ENCODE measurements at places on chromosomes 1 and 21.

DNA sequence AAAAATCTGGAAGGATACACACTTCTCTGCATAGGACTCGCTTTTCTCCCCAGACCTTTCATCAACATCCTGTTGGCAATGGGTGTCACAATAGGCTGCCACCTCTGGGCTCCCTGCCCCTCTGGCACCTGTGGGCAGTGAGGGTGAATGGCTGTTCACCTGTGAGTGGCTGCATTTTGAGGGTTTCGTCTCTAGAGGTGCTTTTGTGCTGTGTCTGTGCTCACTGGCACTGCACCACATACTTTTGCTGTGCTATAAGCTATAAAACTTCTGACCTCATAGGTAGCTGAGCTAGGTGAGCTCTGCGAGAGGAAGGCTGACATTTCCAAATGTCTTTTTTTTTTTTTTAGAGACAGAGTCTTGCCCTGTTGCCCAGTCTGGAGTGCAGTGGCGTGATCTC is 35.9 kb downstream of the SLC30A1 start:
- H3K36me3 ChIP-seq: no peaks in the 10 kb centered on the region
- no peak overlapping the region for H3K27ac ChIP-seq
- H3K4me3 ChIP-seq: no peak overlapping the region
- peaks cover 15% of the 10 kb centered on the region for H3K4me1 ChIP-seq

DNA sequence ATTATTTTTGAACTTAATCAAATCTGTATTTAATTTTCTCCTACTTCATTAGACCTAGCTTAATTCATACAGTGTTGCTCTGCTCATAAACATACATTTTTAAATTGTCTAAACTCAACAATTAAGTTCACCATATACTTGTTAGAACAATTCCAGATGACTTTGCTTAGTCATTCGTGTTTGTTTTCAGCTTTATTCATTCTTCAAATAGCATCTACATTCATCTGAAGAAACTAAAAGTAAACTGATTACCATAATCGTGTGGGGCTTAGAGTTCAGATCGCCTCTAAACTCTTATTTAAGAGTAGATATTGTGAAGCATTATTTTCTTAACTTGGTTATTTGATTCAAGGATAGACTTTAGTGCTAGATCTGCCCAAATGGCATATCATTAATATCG is 34.4 kb downstream of the KLHL20 start:
- DNase-seq: no peak
- no peaks in the 10 kb centered on the region for H3K4me1 ChIP-seq
- peaks cover 11% of the 10 kb centered on the region for H3K36me3 ChIP-seq
- H3K27me3 ChIP-seq: no peaks in the 10 kb centered on the region
- no peak overlapping the region for H3K4me3 ChIP-seq
- H3K27ac ChIP-seq: no peak overlapping the region

DNA sequence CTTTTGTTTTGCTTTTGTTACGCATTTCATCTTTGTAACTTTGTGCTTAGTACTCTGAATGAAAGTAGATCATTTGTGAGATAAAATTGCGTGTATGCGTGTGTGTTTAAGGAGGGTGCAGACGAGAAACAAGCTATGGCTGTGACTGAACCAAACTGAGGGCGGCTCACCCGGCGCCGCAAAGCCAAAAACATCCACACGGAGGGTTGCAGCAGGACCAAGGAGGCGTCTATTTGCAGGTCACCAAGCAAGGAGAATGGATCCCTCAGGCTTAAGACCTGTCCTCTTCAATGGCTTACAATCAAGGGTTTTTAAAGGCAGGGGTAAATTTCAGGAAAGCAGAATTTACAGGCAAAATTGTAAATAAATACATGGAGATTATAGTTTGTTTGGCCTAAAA is 12.8 kb downstream of the GCSAML start:
- no peak overlapping the region for H3K4me3 ChIP-seq
- no peak for DNase-seq
- H3K36me3 ChIP-seq: no peaks in the 10 kb centered on the region

GRCh38 chr1:197178998-197179397 is 32.5 kb upstream of the ASPM start:
- no peak overlapping the region for H3K4me3 ChIP-seq
- DNase-seq: no peak
- no peaks in the 10 kb centered on the region for H3K27me3 ChIP-seq
- peaks cover 16% of the 10 kb centered on the region for H3K36me3 ChIP-seq
- H3K4me1 ChIP-seq: no peaks in the 10 kb centered on the region

- no peak overlapping the region for H3K27ac ChIP-seq
- H3K4me1 ChIP-seq: peaks cover 15% of the 10 kb centered on the region
- no peak overlapping the region for H3K4me3 ChIP-seq
- no peaks in the 10 kb centered on the region for H3K27me3 ChIP-seq
- DNase-seq: no peak
- no peaks in the 10 kb centered on the region for H3K36me3 ChIP-seq
Observed at GRCh38 chr1:32536117-32536516, 3.1 kb upstream of the ZBTB8A start.

GRCh38 chr21:30194701-30195299 is 21.1 kb downstream of the CLDN8 start:
- no peaks in the 10 kb centered on the region for H3K4me1 ChIP-seq
- DNase-seq: no peak
- no peak overlapping the region for H3K4me3 ChIP-seq
- H3K27me3 ChIP-seq: no peaks in the 10 kb centered on the region

- H3K4me1 ChIP-seq: no peaks in the 10 kb centered on the region
- DNase-seq: no peak
- H3K36me3 ChIP-seq: no peaks in the 10 kb centered on the region
- no peaks in the 10 kb centered on the region for H3K27me3 ChIP-seq
Observed at GRCh38 chr21:41970751-41971653, 17.2 kb upstream of the C2CD2 start.

DNA sequence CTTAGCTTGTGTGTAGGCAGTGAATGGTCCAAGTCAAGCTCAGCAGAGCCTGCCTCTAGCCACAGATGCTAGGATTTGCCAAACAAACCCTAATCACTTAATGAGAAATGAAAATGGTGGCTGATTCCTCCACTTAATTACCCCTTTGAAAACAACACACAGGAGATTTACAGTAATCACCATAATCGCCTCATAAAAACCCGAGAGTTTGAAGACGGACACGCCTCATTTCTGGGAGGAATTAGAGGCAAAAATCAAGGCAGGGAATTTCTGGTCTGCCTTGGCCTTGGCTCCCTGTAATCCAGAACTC is 16.3 kb upstream of the FOXE3 start:
- H3K27ac ChIP-seq: no peak overlapping the region
- H3K27me3 ChIP-seq: no peaks in the 10 kb centered on the region
- H3K4me1 ChIP-seq: no peaks in the 10 kb centered on the region
